ENCODE measurements at places on chromosomes 4 and X.

DNA sequence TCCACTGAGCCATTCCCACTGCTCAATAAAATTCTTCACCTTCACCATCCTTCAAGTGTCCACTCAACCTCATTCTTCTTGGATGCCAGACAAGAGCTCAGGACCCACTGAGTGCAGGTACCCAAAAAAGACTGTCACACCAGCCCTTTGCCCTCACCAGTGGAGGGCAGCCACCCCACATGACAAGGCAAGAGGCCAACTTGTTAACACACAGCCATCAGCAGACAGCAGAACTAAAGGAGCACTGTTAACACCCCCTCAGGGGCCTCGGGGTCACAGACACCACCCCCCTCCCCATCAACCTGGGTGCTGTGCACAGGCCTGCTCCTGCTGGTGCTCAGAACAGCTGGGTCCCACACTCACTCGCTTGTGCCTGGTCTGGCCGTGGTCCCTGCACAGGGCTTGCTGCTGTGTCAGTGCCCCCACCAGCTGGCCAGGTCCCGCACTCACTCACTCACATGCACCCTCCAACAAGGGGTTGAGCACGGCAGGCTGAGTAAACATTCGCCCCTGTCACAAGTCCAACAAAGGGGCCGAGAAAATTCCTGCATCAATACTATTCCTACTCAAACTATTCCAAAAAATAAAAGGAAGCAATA, 54.1 kb downstream of the ATRX start:
- DNase-seq: no peak

GRCh38 chrX:19593690-19594089, 78.4 kb upstream of the MAP3K15 start:
- DNase-seq: no peak

GRCh38 chrX:110252711-110253110, 65.2 kb downstream of the AMMECR1 start:
- no peak for DNase-seq

GRCh38 chr4:14743172-14743571, 259.1 kb upstream of the CPEB2 start:
- DNase-seq: no peak

GRCh38 chrX:45765281-45765680, 564.6 kb upstream of the DIPK2B start:
- DNase-seq: no peak

GRCh38 chr4:105060628-105061027, 86.0 kb upstream of the TET2 start:
- DNase-seq: no peak

DNA sequence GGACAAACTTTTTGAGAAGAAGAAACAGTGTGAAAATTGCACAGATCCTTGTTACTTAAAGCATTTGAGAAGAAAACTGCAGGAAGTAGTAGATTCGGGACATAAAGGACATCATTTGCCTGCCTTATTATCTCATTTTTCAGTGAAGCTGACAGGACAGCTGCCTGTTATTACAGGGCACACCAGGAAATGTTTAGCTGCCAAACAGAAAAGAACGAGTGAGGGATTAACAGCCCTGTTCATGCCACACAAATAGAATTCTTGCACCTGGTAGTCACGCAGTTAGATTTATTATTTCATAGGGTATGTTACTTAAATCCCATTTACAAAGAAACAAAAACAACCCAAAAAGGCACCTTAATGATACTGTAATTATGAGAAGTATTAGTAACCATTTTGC, 100.6 kb downstream of the CHIC2 start:
- DNase-seq: no peak

GRCh38 chr4:141870152-141870551, 233.8 kb downstream of the IL15 start:
- no peak for DNase-seq

- no peak for DNase-seq
Measured at GRCh38 chrX:136666088-136666487, 18.1 kb downstream of the CD40LG start.

GRCh38 chr4:5592272-5592671, 116.1 kb downstream of the EVC2 start:
- DNase-seq: no peak

DNA sequence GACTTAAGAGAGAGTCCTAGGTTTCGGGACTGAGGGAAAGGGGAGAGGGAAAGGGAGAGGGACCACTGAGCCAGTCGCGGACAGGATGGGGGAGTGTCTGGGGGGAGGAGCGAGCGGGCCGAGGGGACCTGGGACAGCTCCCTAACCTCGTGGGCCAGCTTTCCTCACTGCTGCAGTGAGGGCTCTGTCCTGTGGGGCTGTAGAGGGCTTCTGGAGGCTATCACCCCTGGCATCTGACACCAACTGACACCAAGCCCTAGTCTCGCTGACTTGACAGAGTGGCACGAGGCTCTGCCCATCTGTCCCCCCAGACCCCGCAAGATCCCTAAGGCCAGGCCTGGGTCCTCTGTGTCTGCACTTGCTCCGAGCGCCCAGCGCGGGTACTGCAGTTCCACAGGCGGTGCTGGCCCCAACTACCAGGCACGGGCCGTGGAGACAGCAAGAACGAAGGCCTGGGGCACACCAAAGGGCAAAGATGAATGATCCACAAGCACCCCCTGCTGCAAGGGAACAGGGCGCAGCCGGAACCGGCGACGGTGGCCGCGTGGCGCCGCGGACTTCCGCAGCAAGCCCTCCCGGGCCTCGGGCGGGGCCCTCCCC, 465 bp downstream of the HAUS7 start:
- DNase-seq: no peak

GRCh38 chr4:4182835-4183568, 43.7 kb downstream of the OTOP1 start:
- DNase-seq: no peak

- no peak for DNase-seq
Measured at GRCh38 chrX:126799059-126799458, 20.5 kb upstream of the PRR32 start.

DNA sequence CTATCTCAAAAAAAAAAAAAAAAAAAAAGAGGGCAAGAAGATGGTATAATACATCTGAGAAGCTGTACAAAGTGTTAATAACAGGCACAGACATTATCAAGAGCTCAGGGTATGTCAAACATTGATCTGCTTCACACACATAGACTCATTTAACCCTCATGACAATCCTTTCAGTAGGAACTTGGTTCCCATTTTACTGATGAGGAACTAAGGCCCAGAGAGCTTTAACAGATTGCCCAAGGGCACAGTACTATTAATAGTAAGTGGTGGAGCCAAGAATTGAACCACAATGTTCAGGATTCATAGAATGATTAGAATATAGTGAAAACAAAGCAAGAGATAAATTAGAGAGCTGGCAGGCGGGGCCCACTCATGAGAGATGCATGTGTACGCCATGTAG, 154.4 kb downstream of the EFHC2 start:
- no peak for DNase-seq

- DNase-seq: no peak
Measured at GRCh38 chrX:77342004-77342403, 105.2 kb upstream of the FGF16 start.

DNA sequence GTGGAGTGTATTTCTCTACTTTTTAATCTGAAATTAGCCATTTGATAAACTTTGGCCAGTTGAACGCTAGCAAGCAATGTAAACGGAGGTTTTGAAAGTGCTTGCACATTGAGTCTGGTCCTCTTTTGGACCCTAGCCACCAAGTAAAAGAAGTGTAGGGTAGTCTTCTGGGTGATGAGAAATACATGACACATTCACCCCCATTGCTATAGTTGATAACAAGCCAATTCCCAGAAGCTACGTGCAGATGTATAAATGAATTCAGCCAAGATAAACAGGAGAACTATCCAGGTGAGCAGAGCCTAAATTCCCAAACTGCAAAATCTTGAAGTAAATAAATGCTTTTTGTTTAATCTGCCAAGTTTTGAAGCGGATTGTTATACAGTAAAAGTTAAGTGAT, 965.4 kb upstream of the GRIA3 start:
- no peak for DNase-seq

- no peak for DNase-seq
Measured at GRCh38 chr4:22991576-22991975, 298.8 kb downstream of the GBA3 start.

- DNase-seq: no peak
Measured at GRCh38 chrX:152445926-152446325, 5.2 kb downstream of the GABRA3 start.

DNA sequence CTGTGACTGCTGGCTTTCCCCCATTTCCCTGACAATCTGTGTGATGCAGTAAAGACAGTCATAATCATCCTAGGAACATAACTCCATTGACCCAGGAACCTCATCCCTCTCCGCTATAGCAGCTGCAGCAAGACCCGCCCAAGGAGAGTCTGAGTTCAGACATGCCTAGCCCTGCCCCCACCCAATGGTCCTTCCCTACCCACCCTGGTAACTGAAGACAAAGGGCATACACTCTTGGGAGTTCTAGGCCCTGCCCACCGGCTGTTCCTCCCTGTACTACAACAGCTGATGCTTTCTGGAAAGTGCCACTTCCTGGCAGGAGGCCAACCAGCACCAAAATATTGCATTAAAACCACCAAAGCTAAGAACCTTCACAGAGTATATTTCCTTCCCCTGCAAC, 1035.6 kb downstream of the C4orf33 start:
- DNase-seq: no peak

DNA sequence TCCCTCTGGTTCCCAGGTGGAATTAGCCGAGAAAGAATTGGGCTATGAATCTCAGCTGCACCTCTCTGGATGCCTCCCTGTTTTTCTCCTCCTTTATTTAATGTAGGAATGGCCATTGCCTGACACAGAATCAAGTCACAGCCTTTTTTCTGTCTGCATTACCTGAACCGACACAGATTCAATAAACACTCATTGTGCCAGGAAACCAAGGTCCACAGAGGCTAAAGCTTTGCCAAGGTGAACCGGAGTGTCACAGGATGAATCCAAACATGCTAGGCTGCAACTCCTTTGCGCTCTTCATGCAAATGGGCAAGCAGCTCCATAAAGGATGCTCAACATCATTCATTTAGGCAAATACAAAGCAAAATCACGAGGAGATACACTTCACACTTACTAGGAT, 199.8 kb upstream of the AGTR2 start:
- DNase-seq: no peak

- DNase-seq: no peak
Measured at GRCh38 chr4:161823450-161823849, 340.4 kb downstream of the FSTL5 start.

- DNase-seq: no peak
Measured at GRCh38 chr4:147368948-147369347, 111.9 kb upstream of the EDNRA start.

DNA sequence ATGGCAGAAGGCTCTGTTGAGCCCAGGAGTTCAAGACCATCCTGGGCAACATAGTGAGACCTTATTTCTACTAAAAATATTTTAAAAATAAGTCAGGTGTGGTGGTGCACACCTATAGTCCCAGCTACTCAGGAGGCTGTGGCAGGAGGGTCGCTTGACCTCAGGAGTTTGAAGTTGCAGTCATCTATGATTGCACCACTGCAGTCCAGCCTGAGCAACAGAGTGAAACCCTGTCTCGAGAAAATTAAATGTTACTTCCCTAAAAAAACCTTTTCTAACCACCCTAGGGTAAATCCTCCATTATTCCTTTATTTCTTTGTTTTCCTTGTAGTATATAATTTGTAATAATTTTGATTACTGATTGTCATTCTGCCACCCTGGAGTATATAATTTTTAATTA, 7.9 kb downstream of the FAM200B start:
- DNase-seq: no peak

DNA sequence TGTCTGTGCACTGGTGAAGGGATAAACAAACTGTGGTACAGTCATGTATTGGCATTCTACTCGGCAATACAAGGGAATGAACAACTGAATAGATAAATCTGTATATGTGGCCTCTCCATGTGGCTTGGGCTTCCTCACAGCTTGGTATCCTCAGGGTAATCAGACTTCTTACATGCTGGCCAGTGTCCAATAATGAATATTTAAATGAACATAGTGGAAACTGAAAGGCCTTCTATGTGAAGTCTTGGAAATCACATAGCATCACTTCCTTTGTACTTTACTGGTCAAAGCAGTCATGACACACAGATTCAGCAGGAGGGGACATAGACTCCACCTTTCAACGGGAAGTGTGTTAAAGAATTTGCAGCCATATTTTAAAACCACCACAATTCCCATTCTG, 33.4 kb upstream of the GPR101 start:
- DNase-seq: no peak

- DNase-seq: no peak
Measured at GRCh38 chr4:159305129-159305528, 202.2 kb downstream of the RAPGEF2 start.

GRCh38 chrX:115134382-115134781, 54.8 kb upstream of the RBMXL3 start:
- no peak for DNase-seq

GRCh38 chr4:109552237-109552636, 7.8 kb upstream of the MCUB start:
- DNase-seq: no peak

DNA sequence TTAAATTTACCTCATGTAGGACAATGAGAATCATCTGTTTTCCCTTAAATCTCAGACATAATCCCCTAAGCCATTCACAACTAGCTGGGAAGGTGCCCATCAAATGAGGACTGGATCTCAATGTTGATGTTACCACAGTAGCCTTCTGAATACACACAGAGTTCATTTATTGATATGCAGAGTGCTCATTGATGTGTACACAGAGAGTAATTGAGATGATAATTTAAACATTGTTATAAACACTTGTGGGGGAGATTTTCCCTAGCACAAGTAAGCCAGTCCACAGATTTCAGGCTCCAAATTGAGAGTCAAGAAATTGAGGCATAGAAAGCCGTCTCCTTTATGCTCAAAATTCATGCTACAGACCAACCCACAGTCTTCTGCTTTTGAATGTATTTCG, 273.4 kb upstream of the TRPC5 start:
- no peak for DNase-seq

DNA sequence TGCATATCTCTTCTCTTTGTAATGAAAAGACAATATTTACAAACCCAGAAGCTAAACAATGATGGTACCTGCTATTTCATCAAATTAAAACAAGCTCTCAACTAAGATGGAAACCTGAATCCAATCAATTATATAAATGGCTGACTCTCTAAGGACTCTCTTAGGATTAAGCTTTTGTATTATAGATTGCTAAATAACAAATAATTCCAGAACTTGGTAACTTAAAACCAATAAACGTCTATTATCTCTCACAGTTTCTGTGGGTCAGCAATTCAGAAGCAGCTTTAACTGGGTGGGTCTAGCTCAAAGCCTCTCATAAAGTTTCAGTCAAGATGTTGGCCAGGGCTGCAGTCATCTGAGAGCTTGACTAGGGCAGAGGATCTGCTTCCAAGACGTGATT, 12.4 kb downstream of the PHKA2 start:
- DNase-seq: no peak

GRCh38 chr4:23213198-23213597, 520.5 kb downstream of the GBA3 start:
- DNase-seq: no peak

- DNase-seq: no peak
Measured at GRCh38 chr4:110165382-110166286, 32.8 kb downstream of the ELOVL6 start.

DNA sequence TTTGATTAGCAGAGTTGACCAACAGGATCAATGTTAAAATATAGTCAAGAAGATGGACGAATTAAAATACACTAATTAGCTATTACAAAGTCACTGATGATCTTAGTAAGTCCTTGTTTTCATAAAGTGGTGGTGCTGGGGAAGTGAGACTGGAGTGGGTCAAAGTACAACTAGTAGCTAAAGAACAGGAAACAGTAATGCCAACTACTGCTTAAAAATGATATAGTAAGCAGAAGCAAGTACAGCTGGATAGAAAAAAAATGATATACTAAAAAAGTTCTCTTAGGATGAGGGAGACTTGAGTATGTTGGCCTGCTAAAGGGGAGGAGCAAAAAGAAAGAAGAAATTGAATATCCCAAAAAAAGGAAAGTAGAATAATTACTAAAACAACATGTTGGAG, 580.8 kb upstream of the FTHL17 start:
- DNase-seq: no peak

Data from brain pericyte (primary cell).